ENCODE measurements at places on chromosomes 3 and 15.

DNA sequence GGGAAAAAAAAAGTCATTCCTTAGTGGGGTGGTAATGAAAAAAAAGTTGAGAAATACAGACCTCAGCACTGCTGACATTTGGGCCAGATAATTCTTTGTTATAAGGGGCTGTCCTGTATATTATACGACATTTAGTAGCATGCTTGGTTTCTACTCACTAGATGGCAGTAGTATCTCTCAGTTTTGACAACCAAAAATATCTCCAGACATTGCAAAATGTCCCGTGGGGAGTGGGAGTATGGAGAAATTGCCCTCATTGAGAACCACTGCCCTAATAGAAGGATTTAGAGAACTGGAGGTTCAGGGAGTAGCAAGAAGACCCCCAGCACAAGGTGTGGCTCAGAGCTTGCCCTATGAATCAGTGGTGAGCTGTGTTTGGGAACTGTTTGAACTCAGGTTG, 28.6 kb upstream of the TEX264 start:
- no peak for DNase-seq

DNA sequence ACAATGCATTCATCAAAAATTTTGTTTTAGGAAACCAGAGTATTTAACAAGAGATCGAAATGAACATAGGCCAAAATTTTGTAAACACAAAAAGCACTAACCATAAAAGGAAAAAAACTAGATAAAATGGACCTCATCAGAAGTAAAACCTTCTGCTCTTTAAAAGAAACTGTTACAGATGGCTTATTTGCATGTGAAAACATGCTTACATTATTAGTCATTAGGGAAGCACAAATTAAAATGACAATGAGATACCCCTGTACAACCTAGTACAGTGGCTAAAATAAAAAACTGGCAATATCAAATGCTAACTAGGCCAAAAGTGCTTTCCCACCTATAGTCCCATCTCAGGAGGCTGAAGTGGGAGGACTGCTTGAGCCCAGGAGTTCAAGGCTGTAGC, 19.3 kb downstream of the UBR1 start:
- DNase-seq, result no peak

GRCh38 chr3:4856986-4857385, 122.3 kb upstream of the BHLHE40 start:
- DNase-seq, result no peak

DNA sequence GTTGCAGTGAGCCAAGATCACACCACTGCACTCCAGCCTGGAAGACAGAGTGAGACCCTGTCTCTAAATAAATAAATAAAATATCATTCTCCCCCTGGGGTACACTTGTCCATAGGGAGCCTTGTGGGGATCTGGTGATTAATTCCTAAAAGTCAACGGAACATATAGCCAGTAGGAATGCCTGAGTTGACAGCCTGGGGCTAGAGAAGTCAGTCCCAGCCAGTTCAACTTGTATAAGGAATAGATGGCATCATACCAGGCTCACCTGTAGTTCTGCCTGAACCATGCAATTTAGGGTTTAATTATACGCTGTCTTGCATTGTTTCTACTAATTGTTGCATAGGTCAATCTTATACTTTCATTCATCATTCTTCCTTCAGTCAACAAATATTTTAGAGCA, 5.9 kb upstream of the BOC start:
- DNase-seq, result no peak

DNA sequence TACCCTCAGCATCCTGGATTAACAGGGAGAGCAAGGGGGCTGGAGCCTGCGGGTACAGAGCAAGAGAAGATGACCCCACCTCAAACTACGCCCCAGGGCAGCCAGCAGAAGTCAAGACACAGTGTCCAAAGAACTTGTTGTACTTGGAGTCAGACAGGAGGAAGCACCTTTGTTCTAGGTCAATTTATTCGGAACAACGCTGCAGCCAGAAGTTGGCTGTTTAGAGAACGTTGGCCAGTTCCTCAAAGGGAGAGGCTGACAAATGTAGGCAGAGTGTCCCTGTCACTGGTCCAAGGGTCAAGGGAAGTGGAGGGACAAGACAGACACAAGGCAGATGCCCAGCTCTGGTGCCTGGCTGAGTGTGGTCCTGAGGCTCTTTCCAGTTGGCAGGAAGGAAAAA, 32.1 kb upstream of the PIAS1 start:
- DNase-seq, result no peak

- DNase-seq, result peak; percentile 26
Measured at GRCh38 chr3:10224794-10225665, 23.2 kb upstream of the TATDN2 start.

- DNase-seq, result no peak
Measured at GRCh38 chr3:56064684-56065083, 403.6 kb downstream of the ERC2 start.

- no peak for DNase-seq
Measured at GRCh38 chr3:114582929-114583328, 289.1 kb downstream of the TIGIT start.

GRCh38 chr3:42096796-42097565, 5.8 kb downstream of the TRAK1 start:
- no peak for DNase-seq

DNA sequence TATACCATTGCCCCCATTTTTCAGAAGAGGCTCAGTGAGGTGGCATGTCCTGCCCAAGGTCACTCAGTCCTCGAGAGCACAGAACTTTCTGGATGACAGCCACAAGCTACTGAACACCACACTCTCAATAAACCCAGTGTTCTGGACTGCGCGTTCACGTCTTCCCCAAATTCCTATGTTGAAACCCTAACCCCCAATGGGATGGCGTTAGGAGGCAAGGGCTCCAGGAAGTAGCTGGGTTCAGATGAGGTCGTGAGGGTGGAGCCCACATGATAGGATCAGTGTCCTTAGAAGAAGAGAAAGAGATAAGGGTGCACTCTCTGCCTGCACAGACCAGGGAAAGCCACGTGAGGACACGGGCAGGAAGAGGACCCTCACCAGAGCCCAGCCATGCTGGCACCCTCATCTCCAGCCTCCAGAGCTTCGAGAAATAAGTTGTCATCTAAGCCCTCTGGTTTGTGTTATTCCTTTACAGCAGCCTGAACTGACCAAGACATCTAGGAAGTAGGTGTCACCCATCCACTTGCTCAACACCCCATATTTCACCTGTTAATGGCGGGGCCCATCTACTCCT, 324.0 kb downstream of the UACA start:
- DNase-seq, result no peak

GRCh38 chr3:15096046-15096445, 2.9 kb downstream of the RBSN start:
- no peak for DNase-seq

DNA sequence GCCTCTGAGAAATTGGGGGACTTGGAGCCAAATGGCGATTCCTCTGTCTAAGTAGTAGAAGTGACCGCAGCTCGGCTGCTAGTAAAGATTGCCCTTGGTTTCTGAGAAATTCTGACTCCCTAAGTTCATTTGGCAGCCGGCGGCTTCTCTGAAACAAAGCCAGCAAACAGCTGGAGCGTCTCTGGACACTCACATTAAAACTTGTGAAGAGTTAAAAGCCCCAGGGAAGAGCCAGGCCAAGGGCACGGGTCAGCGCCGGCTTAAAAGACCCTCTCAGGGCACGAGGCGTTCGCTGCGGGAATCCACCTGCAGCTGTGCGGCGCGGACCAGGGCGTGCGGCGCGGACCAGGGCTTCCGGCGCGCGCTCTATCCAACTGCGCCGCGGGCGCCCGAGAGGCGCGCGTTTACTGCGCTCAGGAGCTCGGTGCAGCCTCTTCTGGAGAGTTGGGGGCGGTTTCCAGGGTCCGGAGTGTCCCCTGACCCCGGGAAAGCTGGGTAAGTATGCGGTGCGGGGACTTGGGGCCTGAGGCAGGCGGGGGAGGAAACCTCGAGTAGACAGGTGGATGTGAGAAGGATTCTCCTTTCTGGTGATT, at the start of gene COL6A5:
Gene COL6A5 (plus strand): TSS at position 186 of the 593 bp plus-strand sequence. CDS start 27,967 bp downstream, outside the sequence.
- no peak for DNase-seq

DNA sequence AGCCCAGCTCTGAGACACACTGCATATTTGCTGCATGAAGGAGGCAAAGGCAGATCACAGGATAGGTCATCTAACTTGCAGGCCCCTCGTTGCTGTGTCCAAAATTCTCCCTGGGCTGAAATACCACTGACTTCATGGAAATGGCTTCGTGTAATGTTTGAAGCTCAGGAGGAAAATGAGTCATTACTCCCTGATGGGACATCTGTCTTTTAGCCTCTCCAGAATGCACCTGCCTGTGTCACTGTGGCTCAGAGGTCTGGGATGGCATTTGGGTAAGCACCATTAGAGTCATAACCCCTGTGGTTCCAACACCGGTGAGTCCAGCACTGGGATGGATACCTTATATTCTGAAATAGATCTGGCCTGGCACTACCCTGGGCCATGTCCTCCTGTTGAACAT, 51.5 kb downstream of the IL12A start:
- no peak for DNase-seq

DNA sequence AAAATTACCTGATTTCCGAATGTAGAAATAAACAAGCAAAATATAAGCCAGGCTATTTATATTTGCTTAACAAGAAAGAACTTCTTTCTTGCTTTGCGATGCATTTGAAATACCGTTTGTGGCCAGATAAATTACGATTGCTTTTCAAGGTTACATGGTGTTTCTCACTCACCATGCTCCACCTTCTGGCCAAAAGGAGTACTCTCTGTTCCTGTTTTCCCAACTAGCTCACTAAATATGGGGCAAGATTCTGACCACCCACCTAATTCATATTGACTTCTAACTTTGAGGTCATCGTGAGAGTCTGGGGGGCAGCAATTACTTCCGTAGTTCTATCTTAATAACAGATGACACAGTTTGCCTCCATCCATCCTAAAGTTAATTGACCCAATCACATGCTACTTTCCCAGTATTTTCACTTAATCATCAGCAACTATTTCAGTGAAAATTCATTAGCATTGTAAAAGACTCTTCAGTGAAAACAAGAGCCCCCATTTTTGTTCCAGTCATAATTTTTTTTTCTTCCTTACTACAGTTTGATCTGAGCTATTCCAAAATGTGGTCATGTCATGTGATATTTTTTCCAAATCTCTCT, 25.9 kb downstream of the ACP3 start:
- DNase-seq, result peak; percentile 81

DNA sequence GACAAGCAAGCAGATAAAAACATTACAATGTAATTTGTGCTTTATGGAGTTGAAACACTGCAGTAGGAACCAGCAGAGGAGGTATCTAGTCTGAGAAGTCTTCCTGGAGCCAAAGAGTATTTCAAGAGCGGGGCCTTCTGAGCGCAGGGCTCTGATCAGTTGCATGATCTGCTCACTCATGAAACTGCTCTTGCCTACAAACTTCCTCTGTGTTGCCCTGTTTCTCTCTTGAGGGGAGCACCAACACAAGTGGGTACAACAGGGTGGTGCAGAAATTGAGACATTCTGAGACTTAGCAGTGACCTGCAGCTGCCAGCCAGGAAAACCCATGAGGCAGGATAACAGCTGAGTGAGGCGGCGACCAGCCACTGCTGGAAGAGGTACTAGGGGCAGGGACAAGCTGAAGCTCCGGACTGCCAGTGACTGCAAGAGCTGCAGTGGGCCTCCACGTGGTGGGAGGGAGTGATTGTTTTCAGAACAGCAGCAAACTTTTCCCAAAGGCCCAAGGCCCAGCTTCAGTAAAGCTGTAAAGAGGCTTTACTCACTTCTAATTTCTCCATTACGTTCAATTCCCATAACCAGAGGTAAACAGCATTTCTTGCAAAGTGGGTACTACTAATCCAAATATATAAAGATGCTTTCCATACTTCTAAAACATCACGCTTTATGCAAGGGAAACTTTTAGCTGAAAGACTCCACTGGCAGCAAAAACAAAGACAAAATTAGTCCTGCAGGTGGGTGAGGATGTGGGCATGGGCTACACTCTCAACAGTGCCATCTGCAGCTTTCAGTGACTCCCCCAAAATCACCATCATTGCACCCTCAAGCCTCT, 69.0 kb upstream of the LPP start:
- DNase-seq, result no peak

DNA sequence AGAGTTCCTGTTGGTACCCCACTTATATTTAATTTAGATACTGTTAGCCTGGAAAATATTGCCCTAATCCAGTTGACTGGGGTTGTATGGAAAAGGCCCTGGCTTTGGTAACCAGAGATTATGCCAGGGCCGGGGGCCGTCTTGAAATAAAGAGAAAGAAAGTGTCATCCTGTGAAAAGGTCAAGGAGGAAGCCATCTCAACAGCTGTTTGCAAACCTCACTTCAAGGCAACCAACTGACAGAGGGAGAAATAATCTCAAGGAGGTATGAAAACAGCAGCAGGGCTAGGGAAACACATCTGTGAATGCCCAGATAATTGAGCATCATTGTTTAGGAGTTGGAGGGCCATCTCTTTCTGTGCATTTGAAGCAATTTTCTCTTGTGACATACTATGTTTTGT, 190.8 kb downstream of the SUCLG2 start:
- no peak for DNase-seq

- DNase-seq, result no peak
Measured at GRCh38 chr3:115226844-115227445, 79.9 kb upstream of the ZBTB20 start.

GRCh38 chr15:78139578-78139977, 8.3 kb upstream of the CIB2 start:
- DNase-seq, result no peak

DNA sequence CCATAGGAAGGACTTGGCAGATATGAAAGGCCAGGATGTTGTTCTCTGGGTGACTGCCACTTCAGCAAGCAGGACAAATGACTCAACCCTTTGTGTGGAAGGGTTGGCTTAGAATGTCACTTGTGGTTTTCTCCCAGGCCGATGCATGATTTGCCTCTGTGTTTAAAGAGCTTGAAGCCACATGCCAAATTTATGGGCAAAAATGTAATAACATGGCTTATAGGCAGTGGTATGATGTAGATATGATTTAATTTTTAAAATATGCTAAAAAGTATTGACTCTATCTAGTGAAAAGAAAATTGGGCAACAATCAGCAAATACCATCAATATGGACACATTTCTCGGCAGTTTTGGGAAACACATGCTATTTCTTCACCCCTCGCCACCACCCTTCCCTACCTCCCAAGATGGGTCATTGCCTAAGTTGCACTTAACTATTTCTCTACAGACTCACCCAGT, 114.6 kb downstream of the CYP19A1 start:
- no peak for DNase-seq

DNA sequence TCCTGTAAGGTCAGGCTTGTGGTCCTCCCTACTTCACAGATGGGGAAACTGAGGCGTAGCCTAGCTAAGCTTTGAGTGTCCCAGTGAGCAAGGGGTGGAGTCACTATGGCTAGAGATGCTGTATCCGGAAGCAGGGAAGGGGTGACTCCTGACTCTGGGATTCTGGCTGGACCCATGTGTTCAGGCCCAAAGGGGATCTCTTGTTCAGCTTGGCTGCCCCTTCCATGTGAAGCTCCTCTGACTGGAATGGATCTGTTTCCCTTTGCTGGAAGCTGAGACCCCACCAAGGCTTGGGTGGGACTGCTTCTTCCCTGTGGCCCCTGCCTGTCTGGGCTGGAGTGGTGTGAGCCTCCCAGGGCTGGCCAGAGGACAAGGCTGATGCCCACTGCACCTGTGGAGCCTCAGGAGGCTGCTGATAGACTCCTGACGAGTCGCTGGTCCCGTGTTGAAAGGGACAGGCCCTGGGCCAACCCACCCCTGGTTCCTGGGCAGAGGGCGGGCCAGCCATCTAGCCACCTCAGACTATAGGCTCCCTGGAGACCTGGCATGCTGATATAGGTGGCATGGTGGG, 1.0 kb downstream of the MAPKAPK3 start:
- DNase-seq, result no peak

All from NCI-H1417 (cell line).